Fibroblast of upper back skin (primary cell): ENCODE measurements at places on chromosomes 2 and 18.

DNA sequence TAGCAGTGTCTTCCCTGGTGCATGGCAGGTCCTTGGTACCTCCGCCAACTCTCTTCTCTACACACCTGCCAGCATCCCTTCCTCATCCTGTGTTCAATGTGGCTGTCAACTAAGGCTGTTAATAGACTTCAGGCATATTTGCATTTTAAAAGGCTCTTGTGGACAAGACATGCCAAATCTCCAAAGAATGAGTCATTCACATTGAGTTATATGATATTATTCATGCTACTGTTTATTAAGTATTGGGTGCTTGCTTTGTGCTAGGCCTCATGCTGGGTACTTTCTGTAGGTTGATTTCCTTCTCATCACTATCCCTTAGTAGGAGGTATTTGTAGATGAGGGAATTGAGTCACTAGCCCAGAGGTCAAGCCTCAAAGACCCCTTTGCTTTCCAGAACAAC, 5.2 kb downstream of the MYO1B start:
- DNase-seq: peak; percentile 54

GRCh38 chr2:52395912-52396311, 1364.0 kb upstream of the NRXN1 start:
- DNase-seq: peak; percentile 41

- DNase-seq: no peak
Observed at GRCh38 chr18:36130883-36131653, 1.4 kb downstream of the ELP2 start.

- no peak for DNase-seq
Observed at GRCh38 chr2:44075541-44075940, 79.8 kb upstream of the LRPPRC start.

DNA sequence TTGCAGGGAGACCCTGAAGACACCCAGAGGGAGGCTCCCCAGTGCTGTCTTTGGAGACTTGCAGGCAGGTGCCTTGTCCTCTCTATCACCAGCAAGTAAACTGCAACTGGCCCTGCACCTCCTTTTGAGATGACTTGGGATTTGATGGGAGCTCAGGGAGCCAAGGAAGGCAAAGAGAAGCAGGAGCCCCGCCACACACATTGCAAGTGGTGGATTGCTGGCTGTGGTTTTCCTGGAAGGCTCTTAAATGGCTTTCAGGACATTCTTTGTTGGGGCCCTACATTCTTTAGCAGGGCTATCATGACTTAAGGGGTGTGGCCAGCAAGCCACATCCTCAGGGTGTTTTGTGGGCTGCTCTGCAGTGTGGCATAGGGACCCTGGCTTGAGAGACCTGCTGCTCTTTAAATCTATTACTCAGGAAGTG, 39.9 kb upstream of the CDC42EP3 start:
- DNase-seq: peak; percentile 99

DNA sequence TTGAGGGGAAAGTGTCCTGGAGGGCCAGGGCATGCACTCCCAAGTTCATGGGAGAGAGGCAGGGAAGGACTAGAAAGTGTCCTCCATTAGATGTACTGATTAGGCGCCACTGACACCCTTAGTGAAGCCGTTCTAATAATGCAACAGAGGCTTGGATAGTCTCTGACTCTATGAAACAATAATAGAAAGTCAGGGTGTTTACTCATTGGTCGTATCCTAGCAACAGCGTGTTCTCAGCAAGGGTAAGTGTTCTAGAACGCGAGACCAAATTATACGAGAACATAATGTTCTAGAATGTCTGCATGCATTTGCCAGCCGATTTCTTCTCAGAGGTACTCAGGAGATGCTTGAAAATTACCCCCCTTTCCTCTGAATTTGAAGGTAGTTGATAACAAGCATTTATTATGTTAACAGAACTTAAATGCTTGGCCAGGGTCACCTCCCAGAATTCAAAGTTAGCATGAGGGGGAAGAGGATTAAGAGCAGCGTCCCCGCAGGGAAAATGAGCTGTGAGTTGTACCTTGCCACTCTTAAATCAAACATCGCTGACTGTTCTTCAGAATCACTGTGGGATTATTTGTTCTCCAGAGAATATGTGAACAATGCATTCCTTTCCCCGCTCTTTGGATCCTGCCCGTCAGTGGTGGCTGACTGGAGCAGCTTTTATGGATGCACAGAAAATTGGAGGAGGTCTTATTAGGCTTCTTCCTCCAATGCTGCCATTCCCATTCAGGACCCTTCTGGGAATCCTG, 33.7 kb upstream of the PDIA6 start:
- no peak for DNase-seq

GRCh38 chr2:133568172-133568571, at the start of gene NCKAP5:
NCKAP5 (minus strand) TSS chr2:133568463; CDS start chr2:133517526, 50,937 bp downstream.
- peak; percentile 38 for DNase-seq

- DNase-seq: no peak
Observed at GRCh38 chr2:104685591-104685990, 168.3 kb upstream of the POU3F3 start.

DNA sequence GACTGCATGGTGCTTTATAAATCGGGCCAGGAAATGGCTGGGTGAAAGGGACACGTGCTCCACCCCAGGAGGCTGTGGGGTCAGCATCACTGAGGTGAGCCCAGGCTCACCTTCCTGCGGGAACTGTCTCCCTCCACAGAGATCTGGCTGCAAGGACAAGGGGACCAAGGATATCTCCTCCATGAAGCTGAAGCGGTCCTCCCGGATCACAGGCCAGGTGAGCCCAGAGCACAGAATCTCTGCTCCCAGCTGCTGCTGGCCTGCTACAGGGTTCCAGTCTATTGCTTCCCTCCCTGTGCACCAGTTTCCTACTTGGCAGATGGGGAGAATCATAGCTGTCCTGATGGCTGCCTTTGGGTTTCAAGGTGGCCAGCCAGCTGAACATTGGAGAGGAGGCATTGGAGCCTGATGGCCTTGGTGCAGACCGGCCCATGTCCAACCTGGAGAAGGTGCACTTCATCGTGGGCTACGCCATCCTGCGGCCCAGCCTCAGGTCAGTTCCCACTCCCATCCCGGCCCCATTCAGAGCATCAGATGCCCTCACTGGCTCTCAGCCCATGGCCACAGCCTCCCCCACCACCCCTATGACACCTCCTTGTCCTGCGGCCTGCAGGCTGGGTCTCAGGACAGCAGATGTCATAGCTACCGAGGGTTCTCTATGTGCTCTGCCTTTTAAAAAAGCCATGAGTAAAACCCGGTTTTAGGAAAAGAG, 33.7 kb upstream of the GPR17 start:
- DNase-seq: no peak

GRCh38 chr2:6866275-6866671, 566 bp upstream of the CMPK2 start:
- peak; percentile 39 for DNase-seq

DNA sequence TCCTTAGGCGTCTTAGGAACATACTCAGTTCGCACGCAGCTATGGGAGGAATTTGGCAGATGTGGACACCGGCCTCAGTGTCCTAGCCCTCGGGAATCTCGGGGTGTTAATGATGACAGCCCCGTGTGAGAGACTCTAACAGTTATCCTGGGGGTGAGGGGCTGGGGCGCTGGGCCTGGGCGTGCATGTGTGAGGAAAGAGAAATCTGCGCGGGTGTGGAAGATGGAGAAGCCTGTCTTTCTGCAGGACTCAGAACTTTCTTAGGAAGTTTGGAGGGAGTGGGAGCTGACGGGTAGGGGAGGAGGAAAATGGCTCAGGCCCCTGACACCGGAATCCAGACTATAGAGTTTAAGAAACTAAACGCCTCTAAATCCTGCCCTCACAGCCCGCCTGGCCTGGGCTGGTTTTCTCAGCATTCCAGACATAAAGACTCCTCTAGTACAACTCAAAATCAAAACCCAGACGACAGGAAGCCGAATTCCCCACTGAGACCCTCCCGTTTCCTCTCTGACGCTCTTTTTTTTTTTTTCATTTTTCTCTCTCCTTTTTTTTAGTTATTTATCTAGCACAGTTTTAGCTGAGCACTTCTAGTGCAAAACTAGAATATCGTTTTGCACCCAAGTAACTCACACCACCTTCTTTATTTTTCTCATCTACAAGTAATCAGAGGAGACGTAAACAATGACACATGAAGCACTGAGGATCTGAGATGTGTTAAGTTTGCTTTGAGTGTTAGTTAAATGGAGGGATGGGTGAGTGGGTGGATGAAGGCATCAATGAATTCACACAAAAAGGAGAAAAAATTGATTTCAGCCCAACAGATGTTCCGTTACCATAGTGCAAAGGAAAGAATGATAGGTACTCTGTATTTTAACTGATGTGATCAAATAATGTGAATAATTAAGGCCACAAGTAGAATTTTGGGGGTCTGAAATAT, 1.2 kb upstream of the HAAO start:
- DNase-seq: peak; percentile 43

DNA sequence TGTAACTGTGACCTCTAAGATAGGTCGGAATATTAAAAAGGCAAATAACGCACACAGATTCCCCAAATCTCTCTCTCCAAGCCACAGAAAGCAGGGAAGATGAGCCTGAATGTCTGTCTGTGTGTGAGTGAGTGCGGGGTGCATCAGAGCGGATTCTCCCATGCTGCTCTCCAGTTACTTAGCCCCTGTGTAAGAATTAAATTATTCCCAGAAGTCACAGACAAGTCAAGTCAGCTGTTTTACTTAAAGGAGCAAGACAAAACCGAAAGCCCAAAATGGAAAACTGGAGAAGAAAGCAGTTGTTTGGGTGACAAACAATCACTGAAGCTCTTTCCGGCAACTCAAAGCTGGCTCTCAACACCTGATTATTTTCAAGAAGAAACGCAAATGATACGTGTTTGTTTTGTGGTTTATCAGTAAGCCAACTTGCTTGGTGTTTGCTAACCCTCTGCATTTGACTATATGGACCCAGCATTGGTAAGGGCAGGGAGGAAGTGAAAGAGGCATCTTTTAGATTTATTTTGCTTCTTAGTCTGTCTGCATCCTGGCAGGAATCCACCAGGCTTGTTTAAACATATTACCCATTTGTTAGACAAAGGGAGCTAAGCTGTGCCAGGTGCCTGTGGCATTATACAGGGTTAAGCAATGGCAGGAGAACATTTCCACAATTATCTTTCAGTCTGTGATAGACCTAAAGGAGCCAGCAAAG, 121.5 kb upstream of the CREB1 start:
- DNase-seq: peak; percentile 37

GRCh38 chr2:47309472-47309951, 93.4 kb upstream of the MSH2 start:
- DNase-seq: no peak

GRCh38 chr2:27962006-27962405, 71.5 kb downstream of the BABAM2 start:
- DNase-seq: peak; percentile 69

DNA sequence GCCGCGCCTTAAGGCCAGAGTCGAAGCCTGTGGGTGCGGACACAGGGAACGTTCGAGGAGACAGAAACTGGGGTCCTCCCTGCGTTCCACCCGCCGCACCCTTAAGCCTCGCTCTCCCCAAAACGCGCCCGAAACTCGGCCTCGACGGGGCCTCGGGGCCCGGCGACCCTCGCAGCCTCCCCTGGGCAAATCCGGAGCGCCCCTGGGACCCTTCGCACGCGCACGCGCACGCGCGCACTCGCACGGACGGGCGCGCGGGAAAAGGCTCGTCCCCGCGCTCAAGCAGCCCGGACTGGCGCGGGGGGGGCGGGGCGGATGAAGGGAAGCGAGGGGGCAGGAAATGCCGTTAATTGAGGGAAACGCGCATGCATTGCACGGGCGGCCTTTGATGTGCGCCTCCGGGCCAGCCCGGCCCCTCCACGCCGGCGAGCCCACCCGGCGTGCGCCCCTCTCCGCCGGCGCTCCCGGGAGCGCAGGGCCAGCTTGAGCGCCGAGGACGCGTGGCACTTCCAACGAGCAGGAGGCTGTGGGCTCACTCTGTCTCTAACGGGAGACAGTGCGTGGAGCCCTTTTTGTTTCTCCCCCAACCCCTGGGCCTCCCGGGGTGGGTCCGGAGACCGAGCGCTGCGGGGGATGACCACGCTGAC, 5.4 kb upstream of the SALL3 start:
- DNase-seq: no peak

GRCh38 chr18:10398571-10398970, 55.9 kb upstream of the APCDD1 start:
- no peak for DNase-seq

DNA sequence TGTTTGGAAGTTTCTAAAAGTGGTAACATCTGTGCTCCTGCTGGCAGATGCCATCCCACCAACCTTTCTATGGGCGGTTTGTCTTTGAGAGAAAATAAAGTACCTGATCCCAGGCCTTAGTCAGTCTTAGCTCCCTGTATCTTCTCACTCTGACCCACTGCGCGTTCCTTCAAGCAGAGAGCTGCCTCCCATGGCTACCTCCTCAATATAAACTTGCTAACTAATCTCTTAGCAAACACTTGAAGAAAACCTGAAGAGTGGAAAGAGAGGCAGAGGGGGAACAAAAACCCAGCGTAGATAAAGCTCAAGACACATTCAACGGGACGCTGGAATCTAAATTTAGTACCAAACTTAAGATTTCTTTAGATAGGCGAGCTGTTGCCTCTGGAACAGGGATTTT, 17.6 kb downstream of the ZEB2 start:
- no peak for DNase-seq

GRCh38 chr18:10166164-10166807, 252.5 kb downstream of the VAPA start:
- DNase-seq: no peak

GRCh38 chr2:58336416-58336815, 95.3 kb upstream of the FANCL start:
- DNase-seq: no peak

DNA sequence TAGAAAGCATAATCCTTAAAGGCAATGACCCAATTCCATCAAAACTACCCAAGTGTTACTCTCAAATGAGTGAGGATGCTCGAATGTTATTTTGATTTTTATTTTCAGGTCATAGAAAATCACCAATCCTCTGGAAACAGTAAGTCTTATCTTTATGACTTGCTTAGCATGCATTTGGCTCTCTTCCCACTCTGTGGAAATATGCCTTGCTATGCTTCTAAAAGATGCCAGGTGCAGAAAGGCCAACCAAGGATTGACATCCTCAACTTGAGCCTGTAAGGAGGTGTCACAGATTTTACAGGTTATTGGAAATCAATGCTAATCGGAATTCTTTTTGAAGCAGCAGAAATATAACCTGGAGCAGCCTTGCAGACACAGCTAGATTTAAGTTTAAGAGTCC, 543.9 kb upstream of the LINC00305 start:
- no peak for DNase-seq

GRCh38 chr2:239192456-239192855, 208.4 kb downstream of the HDAC4 start:
- no peak for DNase-seq

GRCh38 chr2:120693121-120693520, 42.5 kb upstream of the GLI2 start:
- DNase-seq: no peak

DNA sequence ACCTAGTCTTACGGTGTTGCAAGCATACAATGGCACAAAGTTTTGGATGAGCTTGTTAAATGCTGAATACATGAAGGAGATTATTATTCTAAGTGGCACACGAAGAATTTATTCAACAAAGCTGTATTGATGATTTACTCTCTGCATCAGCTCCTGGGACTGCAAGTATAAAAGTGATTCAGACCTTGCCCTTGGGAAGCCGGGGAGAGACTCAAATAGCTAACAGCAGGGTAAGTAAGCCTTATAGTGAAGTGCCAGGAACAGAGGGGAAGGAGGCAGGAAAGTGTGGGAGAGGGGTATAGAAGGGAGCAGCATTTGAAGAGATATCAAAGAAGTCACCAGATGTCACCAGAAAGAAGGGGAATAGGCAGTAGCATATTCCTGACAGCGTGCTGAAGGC, 115.4 kb downstream of the MCFD2 start:
- DNase-seq: peak; percentile 63
